ENCODE measurements at places on chromosomes 6 and 20.
A peak's percentile ranks its signal among the peaks of the same experiment; 100 is the strongest.

GRCh38 chr6:138865480-138866109 is 69.7 kb downstream of the ECT2L start:
- DNase-seq = no peak

DNA sequence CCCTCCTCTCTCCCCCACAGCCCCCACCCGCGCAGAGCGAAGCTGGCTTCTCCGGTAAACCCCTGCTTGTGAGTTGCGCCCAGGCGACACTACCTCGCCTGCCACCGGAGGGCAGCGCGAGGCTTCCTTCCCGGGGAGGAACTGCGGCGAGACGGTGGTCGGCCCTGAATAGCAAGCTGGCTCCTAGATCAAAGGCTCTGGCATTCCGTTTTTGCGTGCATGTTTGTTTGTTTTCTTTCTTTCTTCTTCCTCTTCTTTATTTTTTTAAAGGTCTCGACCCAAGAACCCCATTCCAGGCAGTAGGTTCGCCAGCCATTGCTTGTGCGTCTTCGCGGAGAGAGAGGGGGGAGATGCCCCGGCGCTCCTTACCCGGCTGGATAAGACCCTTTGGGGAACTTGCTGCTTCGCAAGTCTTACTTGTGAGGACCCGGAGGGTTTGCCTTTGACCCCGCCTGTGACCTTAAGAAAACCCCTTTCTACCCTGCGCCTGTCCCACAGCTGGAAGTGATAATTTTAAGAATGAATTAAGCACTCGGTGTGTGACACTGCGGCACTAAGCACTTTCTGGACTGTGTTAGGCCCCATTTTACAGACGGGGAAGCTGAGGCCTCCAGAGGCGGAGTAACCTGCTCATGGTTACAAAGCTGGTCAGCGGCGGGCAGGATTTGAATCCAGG is 92.7 kb upstream of the SIRPA start:
- DNase-seq = peak; percentile 64

DNA sequence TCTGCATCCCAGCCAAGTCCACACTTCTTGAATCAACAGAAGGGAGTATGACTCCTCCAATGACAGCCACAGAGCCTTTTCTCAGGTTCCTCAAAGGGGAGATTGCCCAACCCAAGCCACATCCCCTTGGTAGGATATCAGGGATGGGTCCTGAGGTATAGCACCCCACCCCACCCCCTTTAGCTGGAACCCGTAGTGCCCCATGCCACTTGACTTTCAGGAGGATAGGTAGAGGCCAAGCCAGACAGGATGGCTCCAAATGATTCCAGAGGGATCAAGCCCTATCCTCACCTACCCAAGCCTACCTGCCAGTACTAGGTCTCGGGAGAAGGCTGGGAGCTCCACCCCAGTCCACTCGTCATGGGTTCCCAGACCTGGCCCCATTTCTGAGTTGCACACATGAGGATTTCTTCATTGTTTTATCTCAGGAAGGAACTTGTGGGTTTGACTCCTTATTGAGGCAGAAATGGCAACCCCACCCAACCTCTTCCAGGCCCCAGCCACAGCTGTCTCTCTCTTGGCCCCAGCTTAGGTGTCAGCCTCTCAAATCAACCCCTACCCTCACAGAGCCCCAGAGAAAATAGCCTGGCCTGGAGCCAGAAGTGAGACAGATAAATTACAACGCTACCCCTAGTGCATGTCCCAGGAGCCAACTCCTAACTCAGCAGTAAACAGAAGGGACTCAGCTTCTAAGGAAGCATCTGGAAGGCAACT is 3.6 kb downstream of the CCND3 start:
- no peak for DNase-seq

DNA sequence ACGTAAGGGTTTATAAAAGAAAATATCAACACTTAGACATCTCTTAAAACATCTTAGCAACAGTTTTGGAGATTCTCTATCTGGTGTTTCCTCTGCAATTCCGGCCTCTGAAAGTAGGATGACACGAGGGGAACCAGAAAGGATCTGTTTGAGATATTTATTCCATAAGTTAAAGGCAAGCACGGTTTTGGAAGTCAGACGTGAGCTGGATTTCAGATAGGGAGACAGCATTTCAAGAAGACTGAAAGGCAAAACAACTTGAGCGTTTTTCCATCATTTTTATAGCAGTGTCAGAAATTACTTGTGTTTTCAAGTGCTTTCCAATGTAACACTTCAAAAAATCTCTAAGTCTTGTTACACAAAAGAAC is 52.9 kb upstream of the BTN3A2 start:
- no peak for DNase-seq

- DNase-seq = peak; percentile 41
Observed at GRCh38 chr6:43770372-43771209, 580 bp downstream of the VEGFA start.

DNA sequence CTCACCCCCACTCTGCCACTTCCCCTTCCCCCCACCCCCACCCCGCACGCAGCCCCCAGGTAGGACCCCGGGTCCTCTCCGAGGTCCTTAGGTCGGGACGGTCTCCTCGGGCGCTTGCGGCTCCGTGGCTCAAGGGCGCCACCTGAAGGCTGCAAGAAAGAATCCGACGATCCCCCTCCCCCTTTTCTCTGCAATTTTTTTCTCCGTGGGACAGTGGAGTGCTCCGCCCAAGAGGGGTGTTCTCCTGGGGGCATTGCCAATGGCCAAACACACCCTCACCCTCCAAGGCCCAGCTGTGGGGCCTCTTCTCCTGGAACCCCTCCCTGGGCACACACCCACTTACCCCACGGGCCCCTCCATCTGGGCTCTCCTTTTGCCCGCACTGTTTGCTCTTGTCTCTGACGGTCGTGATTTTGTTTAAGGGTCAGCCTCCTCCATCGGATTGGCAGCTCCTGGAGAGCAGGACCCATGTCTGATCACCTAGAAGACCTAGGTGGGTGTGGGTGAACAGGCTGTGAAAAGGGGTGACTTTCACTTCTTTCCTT is 1.1 kb upstream of the TMEM74B start:
- peak; percentile 69 for DNase-seq

DNA sequence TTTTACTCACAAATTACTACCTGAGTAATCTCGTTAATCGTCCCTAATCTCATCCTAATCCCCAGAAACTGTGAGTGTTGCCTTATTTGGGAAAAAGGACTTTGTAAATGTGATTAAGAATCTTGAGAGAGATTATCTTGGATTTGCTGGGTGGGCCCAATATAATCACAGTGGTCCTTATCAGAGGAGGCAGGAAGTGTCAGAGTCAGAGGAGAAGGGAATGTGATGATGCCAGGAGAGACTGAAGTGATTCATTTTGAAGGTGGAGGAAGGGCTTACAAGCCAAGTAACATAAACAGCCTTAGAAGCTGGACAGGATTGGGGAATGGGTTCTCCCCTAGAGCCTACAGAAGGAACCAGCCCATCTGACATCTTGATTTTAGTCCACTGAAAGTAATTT is 16.7 kb downstream of the RPP21 start:
- no peak for DNase-seq

DNA sequence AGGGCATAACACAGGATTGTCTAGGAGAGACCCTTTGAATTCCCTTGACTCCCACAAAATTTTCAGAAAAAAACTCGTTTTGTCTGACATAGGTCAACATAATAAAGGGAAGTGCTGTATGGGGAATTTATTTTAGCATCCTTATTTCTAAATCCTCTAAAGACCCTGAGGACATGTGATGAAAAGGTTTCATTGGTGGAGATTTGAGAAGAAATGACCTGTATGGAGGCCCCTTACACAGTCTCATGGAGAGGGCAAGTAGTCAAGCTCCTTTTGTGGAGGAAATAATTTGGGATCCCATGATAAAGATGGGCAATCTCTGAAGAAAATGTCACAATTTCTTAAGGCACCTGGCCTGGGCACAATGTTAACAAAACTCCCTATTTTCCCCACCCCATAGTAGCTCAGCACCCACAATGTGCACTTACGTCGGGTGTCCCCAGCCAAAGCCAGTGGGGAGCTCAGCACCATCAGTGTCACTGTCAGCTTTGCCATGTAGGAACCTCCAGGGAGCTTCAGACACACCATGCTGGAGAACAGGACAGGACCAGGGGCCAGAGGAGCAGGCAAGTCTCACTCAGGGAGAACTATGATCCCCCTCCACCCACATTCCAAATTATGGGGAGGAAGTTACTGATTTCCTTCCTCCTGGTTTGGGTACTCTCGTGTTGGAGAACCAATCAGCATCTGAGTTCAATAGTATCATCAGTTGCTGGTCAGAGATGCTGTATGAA is at the start of gene HLA-DRB5:
TSS of gene HLA-DRB5 (minus strand) at position 591 of the 734 bp plus-strand sequence. CDS start at position 528, 63 bp downstream.
- no peak for DNase-seq

DNA sequence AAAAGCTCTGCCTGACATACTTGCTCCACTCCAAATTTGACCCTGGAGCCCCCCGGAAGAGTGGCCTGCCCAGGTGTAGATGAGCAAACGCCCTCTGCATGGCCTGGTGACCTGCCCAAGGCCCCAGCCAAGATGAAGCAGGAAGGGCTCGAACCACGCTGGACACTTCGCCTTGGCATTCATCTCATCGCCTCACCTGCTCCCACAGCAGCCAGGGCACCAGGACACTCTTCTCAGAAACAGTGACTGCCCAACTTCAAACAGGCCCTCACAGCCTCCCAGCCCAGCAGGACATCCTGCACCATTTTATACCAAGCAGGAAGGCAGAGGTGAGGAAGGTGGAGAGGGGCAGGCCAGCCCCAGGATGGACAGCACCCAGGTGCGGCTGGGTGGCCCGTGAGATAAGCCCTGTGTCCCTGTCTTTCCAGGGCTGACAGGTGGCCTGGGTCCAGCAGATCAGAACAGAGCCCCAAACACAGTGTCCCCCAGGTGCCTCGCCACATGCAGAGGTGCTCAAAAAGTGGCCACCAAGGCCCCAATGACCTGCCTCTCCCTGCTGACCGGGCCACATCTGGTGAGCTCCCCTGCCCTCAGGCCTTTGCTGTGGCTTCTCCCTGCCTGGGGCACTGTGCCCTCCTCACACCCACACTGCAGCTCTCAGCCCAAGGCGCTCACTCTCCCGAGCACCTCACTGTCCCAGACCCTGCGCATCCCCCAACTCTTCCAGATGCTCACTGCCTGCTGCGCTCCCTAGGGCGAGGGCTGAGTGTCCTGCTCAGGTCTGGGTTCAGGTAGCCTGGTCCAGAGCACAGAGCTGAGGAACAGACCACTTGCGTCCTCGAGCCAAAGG is 7.2 kb downstream of the ACSS1 start:
- DNase-seq = no peak

- DNase-seq = no peak
Observed at GRCh38 chr20:10492065-10492464, 57.0 kb downstream of the SLX4IP start.

- DNase-seq = no peak
Observed at GRCh38 chr20:25324412-25324811, 66.2 kb downstream of the ABHD12 start.

- DNase-seq = no peak
Observed at GRCh38 chr6:164045082-164045481, 630.6 kb downstream of the QKI start.

DNA sequence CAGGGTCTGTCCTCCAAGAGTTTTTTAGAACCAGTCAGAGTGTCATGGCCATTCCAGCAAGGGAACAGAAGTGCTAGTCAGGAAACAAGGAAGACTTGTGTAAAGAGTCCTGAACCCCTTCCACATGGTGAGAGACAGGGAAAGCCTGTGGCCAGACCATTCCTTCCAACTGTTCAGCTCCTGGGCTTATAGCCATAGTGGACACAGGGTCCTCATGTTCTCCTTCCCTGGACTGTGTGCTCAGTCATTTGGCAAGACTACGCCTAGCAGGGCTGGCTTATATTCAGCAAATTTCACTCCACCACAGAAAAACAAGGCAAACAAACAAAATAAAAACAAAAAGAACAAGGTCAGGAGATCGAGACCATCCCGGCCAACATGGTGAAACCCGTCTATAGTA is 60.5 kb downstream of the NRN1 start:
- DNase-seq = no peak

GRCh38 chr6:159606786-159607185 is 86.3 kb downstream of the SOD2 start:
- no peak for DNase-seq

GRCh38 chr20:20362774-20363433 is 5.0 kb upstream of the INSM1 start:
- DNase-seq = no peak

DNA sequence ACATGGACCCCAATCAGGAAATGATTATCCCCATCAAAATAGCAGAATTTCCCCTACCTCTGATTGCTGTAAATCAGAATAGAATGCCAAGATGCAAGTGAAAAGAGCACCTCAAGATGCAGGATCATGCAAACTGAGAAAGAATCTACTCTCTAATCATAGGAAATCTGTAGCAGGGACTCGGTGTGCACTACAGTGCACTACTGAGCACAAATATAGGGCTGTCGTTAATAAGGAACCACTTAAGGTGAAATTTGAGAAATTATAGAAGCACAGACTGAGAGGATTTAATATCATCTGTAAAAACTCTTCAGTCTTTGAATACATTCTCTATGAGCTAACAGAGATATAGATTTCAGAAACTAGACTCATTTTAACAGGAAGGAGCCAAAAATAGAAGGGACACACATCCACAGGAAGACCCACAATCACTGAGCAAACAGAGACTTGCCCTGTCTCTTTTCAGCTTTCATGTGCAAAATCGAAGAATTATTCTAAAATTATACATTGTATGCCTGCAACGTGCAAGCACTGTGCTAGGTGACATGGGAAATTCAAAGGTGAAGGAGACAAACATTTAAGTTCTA is 278.3 kb downstream of the HIVEP2 start:
- DNase-seq = peak; percentile 32

GRCh38 chr20:38790200-38791053 is 15.1 kb upstream of the PPP1R16B start:
- DNase-seq = no peak

DNA sequence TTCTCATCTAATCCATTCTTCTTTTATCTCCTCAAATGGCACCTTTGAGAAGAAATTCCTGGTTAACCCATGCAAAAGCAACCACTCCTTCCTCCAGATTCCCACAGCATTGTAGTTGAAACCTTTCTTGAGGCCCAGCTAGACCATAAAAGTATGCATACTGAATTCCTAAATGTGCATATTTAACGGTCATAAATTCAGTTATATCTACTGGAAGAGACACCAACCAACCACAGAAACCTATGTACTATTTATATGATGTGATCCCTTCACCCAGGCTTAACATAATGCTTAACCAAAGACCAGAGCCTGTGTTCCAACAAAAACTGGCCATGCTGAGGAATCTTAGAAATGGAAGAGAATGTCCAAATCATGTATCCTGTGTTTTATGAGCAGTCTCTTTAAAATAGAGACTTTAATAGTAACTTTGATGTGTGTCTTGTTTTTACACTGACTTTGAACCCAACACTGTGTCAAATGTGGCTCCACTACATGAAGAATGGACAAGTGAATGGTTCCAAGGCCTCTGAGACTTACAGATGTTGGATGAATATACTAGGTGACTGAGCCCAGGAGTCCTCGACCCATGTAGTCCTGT is 11.4 kb upstream of the TAF8 start:
- DNase-seq = no peak

DNA sequence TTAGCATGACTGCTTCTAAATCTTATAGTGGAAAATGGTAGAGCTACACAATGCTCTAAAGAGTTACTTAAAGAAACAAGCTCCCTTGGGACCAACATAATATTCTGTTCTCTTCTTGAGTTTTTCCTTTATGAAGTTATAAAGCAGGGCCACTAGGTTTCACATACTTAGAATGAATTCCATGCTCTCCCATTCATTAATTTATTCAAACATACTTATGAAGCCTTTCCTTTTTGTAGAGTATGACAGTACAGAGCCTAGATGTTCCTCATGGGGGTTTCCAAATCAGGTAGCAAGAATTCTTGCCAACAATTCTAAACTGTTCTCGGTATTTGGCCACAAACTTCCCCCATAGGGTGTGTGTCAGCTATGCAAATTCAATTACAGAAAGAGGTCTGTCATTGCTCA is 20.6 kb upstream of the FABP7 start:
- peak; percentile 35 for DNase-seq

GRCh38 chr6:87541744-87542143 is 48.0 kb downstream of the RARS2 start:
- no peak for DNase-seq
